ENCODE measurements at places on chromosomes 5 and 9. TPM values are rescaled to one million over a fixed set of nuclear protein-coding genes. Genes with fewer than 3 reads are reported as not detected.
A peak's percentile ranks its signal among the peaks of the same experiment; 100 is the strongest.

- no peak for DNase-seq
Measured at GRCh38 chr5:117455236-117456233, 880.9 kb upstream of the SEMA6A start.

DNA sequence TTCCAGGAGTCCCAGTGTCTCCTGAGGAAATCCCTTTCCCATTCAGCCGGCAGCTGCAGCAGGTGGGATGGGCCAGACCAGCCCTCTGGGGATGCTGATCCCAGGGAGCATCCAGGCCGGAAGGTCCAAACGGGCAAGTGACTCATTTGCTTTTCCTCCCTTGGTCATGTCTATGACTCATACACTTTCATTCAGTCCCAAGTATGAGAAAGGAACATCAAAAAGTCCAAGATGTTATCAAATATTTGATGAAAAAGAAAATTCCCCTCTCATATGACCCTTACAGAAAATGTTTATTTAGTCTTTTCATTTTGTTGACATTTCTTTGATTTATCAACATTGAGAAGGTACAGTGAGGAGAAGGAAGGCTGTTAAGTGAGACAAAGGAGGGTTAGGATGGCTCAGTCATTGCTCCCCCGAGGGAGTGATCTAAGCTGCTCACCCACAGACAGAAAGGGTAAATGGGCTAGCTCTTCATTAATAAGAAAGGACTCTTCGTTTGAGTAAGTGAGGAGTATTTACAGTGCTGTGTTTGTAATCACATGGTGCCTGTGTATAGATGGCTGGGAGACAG, 117.6 kb upstream of the ANKRD55 start:
- DNase-seq: peak; percentile 69

DNA sequence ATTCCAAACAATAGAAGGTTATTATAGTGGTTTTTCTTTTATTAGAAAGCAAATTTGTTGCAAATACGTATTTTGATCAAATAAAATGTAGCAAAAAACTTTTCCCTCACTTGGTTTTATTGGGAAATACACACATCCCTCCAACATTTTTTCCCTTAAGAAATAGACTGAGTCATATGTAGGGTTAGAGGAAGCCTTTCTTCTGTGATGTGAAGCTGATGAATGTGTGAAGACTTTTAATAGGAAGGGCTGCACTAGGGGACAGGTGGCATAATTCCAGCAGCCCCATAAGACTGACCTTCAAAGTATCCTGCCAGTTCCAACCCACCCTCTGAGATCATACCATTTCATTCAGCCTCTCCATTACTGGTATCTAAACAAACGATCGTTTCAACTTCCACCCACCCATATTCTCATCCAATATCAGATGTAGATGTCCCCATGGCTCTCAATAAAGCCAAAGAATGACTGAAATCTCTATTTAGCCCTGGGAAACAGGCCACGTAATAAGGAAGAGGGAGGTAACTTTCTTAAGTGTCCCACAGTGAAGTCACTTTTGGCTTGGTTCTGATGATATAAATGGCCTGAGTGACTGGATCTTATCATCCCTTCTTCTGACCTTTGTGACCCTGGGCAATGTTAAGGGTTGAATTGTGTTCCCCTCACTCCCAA, 64.7 kb upstream of the LPAR1 start:
- no peak for DNase-seq

The PRSS3 gene
- not detected for total RNA-seq

DNA sequence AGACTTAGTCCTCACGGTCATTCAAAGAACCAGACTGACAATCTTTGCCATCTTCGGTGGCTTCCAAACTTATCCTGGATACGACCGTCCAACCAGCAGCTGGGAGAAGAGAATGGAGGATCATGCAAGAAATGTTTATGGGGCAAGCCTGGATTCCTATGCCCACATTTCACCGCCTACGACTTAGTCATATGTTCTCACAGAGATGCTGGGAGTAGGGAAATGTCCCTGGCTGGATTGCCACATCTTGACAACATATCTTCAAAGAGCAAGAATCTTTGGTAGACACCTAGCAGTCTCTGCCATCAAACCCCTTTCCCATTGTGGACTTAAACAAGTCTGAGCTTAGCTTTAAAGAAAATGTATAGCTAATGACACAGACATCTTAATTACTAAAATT, 5.0 kb downstream of the MED7 start:
- no peak for DNase-seq

DNA sequence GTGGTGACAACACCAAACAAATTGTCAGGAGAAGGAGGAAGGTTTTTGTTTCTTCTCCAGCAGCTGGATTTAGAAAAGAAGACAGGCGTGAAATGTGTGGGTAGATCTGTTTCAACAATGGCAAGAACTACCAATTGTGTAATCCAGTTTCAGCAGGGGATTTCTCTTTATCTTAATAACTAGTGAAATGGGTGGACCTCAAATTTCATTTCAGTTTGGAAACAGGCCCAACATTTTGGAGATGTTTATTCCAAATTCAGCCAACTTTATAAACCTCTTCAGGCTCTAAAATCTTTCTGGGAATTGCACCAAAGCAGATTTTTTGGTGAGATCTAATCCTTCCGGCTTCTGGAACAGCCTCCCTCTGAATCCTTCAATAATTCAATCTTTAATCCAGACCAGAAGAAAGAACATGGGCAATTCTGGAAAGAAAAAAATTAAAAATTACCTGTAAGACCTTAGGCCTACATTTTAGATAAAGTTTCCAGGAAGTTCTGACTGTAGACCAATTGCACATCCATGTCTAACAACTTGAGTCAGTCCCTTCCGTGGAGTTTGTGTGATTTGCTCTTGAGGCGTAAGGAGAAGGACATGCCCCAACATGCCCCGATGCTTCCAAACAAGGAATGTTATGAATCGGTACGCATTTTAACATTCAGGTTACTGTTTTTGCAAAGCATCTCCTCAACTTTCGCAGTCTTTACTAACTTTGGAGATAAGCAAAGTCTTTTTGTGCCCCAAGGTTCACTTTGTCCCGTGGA, 423.6 kb downstream of the IRX1 start:
- no peak for DNase-seq

The RPP25L gene
- total RNA-seq: 42.8 TPM

GRCh38 chr5:34915856-34916192, 313 bp downstream of the BRIX1 start:
- DNase-seq: no peak

- no peak for DNase-seq
Measured at GRCh38 chr9:115200711-115201505, 83.0 kb upstream of the TNC start.

- no peak for DNase-seq
Measured at GRCh38 chr5:113336975-113337374, 97.8 kb downstream of the TSSK1B start.

The RXRA gene
- 57.1 TPM for total RNA-seq

The PTRH1 gene
- total RNA-seq: 13.9 TPM

DNA sequence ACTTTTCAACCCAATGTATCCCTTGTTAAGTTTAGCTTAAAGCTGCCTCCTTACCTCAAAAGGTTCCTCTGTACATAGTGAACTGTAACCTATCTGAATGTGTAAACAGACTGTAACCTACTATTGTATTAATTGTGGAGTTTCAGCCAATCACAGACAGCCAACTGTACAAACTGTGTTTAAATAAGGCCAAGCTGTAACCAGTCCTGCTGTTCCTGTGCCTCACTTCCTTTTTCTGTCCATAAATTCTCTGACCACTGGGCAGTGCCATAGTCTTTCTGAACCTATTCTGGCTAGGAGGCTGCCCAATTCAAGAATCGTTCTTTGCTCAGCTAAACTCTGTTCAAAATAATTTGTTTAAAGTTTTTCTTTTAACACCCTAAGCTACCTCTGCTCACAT, 74.7 kb upstream of the DAPK1 start:
- no peak for DNase-seq

- DNase-seq: no peak
Measured at GRCh38 chr5:92484484-92484883, 1096.5 kb downstream of the NR2F1-AS1 start.

DNA sequence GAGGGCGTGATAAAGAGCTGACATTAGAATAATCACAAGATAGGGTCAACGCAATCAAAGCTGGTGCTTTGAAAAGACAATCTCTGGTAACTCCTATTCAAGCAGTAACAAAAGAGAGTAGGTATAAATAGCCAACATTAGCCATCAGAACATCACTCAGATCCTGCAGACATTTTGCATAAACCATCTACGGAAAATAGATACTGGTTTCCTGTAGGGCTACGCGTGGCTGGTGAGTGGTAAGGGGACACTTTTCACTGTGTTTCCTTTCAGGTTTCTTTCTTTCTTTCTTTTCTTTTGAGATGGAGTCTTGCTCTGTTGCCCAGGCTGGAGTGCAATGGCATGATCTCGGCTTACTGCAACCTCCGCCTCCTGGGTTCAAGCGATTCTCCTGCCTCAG, 22.3 kb downstream of the TTF1 start:
- no peak for DNase-seq

DNA sequence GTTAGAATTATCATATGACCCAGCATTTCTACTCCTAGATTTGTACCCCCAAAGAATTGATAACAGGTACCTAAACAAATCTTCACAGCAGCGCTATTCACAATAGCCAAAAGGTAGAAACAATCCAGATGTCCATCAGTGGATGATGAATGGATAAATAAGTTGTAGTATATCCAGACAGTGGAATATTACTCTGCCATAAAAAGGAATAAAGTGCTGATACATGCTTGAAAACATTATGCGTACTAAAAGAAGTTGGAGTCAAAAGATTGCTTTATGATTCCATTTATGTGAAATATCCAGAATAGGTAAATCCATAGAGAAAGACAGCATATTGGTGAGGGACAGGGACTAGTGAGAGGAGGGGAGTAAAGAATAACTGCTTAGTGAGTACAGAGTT, 26.0 kb downstream of the MTREX start:
- DNase-seq: no peak

Data from left ventricle myocardium inferior (tissue), 1 donor.